ENCODE measurements at places on chromosomes 5 and 9.

GRCh38 chr5:25095261-25095660, 450.5 kb upstream of the CDH10 start:
- no peak for DNase-seq

GRCh38 chr5:133709209-133709725, 96.9 kb upstream of the FSTL4 start:
- no peak for DNase-seq

- DNase-seq, result no peak
These were observed 1850.0 kb upstream of the ACO1 start for GRCh38 chr9:30534455-30534854.

DNA sequence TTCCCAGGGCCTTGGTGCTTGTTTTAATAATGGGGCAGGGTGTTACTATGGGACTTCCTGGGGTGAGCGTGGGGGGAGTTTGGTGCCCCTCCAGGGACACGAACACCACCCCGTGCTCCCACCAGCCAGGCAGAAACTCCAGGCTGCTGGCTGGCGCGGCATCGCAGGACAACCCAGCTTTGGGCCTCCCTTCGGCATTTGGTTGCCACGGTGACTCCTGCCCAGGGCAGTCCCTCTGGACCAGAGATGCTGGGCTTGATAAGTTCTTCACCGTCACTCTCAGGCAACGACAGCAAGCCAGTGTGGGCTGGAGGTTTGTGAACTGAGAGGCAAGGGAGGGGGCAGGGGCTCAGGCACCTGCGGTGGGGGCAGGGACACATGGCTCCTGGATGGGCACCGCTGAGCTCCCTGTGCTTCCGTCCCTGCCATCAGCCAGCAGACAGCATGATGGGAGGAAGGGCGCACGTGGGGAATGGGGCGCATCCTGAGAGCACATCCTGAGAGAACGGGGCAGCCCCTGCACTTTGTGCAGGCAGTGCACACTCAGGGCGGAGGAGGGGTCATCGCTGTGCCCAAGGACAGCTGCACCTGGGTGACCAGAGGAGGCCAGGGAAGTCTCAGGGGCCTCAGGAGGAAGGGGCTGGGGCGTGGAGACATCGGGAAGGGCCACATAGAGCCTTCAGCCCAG, 116.4 kb downstream of the RXRA start:
- no peak for DNase-seq

GRCh38 chr5:78879516-78879915, 105.6 kb downstream of the ARSB start:
- DNase-seq, result no peak

DNA sequence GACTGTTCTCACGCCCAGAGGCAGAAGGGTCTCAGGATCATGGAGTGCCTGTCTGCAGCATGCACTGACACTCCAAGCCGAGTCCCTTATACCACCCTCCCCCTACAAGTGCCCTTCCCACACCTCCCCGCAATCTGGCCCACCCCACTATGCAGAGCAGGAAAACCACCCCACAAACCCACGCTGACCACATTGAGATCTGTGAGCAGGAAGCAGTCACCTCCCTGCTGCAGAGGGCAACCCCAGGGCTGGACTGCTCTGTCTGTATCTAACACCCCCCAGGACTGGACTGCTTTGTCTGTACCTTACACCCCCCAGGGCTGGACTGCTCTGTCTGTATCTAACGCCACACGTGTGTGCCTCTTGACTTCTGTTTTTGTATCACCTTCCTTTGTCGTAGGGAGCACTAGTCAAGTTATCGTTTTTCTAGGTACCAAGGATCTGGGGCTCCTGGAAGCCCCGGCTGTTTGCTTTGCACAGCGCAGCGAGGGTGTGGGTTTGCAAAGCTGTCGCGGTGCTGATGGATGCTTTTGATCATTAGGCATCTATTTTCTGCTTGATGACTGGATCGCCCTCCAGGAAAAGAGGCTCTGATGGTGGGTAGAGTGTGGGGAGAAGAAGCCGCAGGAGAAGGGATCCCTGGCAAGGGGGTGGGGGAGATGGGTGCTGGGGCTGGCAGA, 21.5 kb downstream of the OLFM1 start:
- no peak for DNase-seq

DNA sequence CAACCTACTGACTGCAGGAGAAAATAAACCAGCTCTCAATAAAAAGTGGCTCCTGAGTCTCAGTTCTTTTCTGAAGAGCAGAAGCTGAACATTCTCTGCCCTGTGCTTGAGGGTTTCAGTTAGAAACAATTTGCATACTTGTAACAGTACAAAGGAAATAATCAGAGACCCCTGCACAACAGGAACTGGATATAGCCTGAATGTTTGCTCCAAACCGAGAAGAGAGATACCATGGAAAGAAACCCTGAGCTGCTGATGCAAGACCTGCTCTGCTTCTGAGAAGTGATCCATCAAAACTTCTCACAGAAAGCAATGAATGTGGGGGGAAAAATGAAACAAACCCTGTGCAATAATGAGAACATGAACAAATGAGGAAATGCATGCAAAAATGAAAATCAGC, 592.9 kb downstream of the SEMA5A start:
- no peak for DNase-seq

DNA sequence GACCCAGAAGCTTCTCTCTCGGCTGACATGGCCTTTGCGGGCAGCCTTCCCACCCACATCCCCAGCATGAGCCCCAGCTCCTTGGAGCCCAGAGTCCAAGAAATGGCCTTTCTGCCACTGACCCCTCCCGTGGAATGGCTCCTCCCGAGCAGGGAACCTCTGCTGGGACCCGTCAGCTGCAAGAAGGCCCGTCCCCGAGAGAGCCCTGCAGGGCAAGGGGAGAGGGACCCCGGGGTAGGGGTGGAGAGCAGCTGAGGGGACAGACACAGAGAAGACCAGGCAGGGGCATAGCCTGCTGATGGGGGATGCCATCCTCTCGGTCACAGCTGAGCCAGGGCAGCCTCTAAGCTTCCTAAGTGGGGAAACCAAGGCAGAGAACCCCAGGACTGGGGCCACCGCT, 11.2 kb upstream of the NOTCH1 start:
- no peak for DNase-seq

- DNase-seq, result no peak
These were observed 5.5 kb upstream of the ESM1 start for GRCh38 chr5:54990841-54991258.

DNA sequence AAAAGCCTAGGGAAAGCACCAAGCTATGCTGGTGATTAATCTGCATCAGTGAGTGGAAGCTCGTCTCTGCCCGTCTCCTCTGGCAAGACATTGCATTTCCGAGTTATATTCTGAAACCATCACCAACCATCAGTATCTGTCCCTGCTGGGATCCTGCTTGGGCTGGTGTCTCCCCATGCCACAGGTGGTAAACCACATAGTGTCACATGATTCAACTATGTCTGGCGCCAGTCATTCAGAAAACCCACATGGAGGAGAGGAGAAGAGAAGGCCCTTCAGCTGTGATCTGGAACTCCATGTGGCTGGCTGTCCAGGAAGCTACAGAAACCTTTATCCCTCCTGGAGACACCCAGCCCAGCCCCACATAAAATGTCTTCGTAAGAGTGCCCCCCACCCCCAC, 4.8 kb downstream of the IL9 start:
- DNase-seq, result peak; percentile 44
